ENCODE measurements at places on chromosomes 2 and 18.

GRCh38 chr2:20164061-20164733 lies 60.7 kb downstream of the SDC1 start:
- DNase-seq = no peak

- DNase-seq = no peak
These were observed 65.0 kb downstream of the ZNF407 start for GRCh38 chr18:74662622-74663021.

DNA sequence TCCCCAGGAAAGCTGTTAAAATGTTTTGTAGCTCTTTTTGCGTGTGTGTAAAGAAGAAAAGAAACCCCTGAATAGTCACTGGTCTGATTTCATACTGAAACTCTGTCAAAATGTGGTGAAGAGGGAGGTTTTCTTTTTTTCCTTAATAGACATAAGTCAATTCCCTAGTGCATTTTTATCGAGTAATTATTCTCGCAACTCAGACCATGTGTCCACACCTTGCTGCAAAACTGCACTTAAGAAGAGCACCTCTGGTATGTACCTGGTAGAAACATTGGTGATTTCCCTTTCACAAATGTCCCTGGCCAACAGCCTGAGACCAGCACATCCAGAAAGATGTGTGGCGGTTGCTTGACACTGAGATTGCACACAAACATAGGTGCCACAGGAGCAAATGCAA lies 159.9 kb downstream of the ZNF521 start:
- no peak for DNase-seq

- no peak for DNase-seq
These were observed 443.4 kb upstream of the LINC00305 start for GRCh38 chr18:64592246-64592645.

DNA sequence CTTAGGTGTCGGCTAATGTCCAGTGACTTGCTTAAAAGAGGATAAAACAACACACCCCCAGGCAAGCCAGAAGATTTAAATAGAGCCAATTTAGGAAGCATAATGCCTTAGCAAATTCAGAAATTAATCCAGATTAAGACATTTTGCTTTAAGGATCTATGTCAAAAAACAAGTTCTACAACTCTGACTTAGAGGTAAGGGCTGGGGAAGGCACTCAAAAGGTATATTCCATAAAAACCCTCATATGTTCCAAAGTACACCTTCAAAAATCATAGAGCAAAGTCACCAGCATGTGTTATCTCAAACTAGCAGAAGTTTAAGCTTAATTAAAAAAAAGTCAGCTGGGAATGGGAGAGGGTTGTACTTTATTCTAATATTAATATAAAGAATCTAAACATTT lies 206.4 kb downstream of the NOL4 start:
- DNase-seq = no peak

GRCh38 chr18:3538954-3539617 lies 89.1 kb downstream of the TGIF1 start:
- DNase-seq = no peak

- no peak for DNase-seq
These were observed 97.9 kb downstream of the ATAD2B start for GRCh38 chr2:23828986-23829385.

- DNase-seq = no peak
These were observed 62.7 kb upstream of the KIF5C start for GRCh38 chr2:148812306-148812705.

DNA sequence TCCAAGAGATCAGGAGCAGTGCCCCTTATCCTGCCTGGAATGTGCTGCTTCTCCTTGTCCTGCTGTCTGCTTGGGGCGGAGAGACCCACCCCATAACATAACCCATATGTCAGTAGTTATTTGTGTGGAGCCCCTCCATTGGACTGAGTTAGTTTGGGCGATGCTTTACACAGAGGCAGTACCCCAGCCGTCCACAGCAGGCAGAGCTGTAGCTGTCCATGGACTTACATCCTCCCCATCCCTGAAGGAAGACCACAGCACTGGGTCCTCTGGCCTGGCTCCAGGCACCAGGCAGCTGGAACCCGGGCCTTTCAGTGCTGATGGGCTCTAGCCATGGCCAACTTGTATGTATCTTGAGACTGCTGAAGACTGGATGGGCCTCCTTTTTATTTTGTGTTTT lies 20.3 kb downstream of the GKN2 start:
- no peak for DNase-seq

GRCh38 chr2:216126943-216127342 lies 17.8 kb downstream of the XRCC5 start:
- DNase-seq = no peak

- no peak for DNase-seq
These were observed 27.9 kb upstream of the POU3F3 start for GRCh38 chr2:104826016-104826415.

DNA sequence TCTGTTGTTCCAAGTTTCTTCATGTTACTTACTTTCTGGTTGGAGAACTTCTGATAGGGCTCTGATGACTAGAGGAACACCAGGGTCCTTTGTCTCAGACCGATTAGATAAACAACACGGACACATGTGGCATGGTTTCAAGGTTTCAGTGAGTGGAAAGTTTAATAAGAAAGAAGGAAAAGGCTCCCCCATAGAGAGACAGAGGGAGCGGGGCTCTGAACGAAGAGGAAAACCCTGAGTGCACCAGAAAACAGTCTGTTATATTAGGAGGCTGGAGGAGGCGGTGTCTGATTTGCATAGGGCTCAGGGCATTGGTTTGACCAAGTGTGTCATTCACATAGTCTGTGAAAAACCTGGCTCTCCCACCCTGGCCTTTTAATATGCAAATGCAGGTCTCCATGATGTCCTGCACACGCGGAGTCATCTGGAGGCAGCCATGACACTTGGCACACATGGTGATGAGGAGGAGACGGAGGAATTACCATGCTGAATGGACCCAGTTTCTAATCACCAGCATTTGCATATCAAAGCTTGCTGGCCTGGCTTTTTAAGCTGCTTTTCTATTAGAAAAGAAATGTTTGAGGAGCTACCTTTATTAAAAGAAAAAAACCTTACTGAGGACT lies 94.2 kb downstream of the PTPN4 start:
- no peak for DNase-seq

DNA sequence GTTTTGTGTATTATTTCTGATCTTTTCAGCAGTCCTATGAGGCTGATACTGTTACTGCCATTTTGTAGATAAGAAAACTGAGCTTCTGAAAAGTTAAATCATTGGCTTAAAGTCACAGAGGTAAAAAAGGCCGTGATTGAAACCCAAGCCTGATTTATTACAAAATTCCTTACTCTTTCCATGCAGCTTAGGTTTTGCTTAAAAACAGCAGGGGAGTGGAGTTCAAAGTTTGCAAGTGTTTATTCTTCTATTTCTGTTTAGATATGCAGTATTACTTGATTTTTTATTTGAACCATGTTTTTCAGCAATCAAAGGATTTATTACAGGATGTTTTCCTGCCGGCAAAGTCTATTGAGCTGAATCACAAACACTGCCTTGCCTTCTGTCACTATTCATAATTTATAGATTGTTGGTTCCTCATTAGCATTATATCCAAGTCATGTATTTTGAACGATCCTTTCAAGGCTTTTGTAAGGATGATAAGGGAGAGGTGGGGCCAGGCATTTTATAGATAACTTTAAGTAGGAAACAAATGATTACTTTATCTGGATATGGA lies 31.9 kb upstream of the MSTN start:
- no peak for DNase-seq

DNA sequence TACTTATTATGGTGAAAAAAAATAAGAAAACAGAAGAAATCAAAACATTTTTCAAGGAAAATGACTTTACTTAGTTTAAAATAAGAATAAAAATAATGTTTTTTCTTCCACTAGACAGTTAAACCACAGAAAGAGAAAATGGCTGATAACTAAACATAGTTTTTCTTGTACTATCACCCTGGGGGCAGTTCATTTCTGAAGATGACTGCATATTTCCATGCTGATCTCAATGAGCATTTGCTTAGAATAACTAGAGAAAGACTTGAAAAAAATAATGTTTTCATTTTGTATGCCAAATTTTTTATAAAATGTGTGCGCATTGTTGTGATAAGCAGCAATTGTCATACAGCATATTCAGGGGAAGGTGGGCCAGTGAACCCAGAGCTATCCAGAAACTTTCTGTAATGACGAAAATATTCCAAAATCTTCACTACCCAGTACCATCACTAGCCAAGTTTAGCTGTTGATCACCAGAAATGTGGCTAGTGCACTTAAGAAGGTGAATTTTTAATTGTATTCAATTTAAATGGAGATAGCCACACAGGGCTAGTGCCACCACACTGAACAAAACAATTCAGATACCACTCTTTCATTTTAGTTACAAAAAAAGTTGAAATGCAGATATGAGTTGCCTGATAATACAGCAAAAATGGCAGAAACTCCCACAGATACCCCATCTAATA lies 513.4 kb upstream of the NETO1 start:
- DNase-seq = no peak

DNA sequence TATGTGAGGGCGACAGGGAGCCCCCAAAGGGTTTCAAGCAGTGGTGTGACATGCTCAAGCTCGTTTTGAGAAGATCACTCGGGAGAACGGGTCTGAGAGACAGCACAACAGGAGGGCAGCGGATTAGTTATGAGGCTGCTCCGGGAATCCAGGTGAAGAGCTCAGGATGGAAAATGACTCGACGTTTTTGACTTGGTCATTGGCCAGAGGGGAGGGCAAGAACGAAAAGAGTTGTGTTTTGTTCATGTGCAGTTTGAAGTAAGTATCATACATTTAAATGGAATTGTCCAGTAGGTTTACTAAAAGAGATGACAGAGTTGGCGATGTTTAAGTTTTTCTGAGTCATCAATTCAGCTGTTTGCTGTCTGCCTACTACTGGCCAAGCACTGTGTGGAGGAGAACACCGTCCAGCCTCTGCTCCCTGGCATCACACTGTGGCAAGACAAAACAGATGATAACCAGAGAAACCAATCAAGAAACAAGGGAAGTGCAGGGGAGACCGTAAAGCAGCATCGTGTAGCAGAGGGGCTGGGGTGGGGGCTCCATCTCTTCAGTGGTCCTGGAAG lies 25.3 kb upstream of the ANXA4 start:
- DNase-seq = no peak

DNA sequence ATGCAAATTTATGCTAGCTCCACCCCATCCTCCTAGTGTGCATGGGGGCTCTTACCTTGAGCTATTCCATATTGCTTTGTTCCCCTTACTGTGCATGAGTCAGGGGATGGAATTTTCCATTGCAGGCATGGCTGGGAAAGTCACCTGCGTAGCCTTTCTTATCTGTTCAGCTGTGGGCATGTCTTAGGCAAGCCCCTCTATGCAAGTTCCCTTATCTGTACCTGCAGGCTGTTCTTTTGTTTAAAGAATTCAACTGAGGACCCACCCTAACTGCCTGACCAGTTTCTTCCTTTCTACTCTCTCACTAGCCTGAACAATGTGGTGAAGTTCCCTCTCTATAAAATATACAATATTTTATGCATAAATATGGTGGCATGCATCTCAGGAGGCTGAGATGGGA lies 54.2 kb upstream of the CDCA7 start:
- DNase-seq = no peak

DNA sequence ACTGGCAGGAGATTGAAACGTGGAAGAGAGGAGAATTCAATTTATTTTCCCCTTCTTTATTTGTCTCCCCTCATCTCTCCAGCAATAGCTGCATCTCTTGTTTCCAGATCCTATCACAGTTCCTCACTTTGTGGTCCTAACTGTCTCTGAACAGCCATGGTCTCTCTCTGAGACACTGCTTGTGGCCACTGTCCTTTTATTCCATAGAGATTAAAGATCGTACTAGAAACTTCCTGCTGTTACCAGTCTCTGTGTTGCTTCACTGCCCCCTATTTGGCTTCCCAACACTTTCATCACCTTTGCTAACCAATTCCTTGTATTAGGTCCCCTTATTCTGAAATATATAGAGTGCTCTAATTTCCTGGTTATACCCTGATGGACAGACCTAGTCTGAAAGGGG lies 48.9 kb upstream of the CAVIN2 start:
- no peak for DNase-seq

GRCh38 chr18:38602341-38602740 lies 1036.7 kb upstream of the CELF4 start:
- DNase-seq = no peak

GRCh38 chr2:46683541-46683940 lies 204.2 kb downstream of the TMEM247 start:
- DNase-seq = no peak

GRCh38 chr2:198375083-198375410 lies 570.7 kb downstream of the PLCL1 start:
- DNase-seq = no peak

DNA sequence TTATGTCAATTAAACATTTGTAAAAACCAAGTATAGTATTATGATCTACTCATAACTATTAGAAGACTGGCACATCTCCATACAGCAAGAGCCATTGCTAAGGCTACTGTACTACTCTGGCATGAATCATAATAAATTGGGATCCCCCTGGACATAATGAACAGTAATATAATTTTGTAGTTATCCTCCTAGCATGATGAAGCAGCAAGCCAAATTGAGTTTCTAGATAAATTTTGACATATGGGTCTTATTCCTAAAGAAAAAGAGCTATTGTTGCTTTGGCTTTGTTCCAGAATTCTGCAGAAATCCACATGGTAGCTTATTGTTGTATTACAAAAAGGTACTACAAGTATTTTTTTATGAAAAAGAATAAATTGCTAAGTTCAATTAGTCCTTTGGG lies 204.3 kb downstream of the CAMKMT start:
- DNase-seq = no peak

DNA sequence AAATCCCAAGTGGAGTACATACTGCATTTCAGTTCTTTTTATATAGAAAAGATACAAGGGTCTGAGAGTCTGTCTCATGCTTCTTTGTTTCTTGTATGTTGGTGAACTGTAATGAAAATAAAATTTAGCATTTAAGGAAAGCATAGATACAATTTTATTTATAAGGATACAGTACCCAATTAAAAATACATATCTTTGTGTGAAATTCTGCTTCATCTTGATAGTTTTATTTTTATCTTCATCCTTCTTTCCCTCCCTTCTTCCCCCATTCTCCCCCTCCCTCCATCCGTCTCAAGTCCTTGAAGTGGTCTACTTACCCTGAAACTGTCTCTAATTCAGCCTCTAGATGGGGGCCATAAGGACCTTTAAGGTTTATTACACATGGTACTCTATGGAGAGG lies 359.8 kb downstream of the CDH7 start:
- no peak for DNase-seq

- no peak for DNase-seq
These were observed 43.1 kb upstream of the GBX2 start for GRCh38 chr2:236211296-236211695.

GRCh38 chr18:24462838-24463775 lies 2.7 kb downstream of the HRH4 start:
- DNase-seq = no peak

- no peak for DNase-seq
These were observed 42.6 kb downstream of the ARHGAP15 start for GRCh38 chr2:143171817-143172216.

GRCh38 chr18:23073996-23074606 lies 61.2 kb upstream of the CABLES1 start:
- no peak for DNase-seq

- no peak for DNase-seq
These were observed 114.6 kb downstream of the BAZ2B start for GRCh38 chr2:159501743-159502142.

DNA sequence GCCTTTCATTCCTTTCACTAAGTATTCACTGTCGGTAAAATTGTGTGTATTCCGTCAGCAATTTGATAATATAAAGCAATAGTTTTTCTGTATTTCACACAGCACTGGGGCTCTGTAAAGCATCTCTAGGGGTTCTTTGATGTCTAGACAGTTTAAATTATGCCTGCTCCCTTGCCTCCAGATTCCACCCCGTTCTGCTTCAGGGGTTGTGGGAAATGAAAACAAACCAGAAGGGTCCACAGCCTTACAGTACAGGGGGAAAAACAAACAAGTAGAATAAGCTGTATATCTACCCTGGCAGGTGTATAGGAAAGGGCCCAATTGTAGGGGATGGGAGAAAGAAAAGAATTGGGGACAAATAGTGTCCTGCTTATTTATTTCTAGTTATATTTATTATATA lies 63.1 kb downstream of the ASXL3 start:
- no peak for DNase-seq

Measured in SIG-M5 (cell line).